ENCODE measurements at places on chromosomes 16 and 17.

GRCh38 chr16:58378401-58378800 is 13.9 kb upstream of the GINS3 start:
- DNase-seq, result no peak

DNA sequence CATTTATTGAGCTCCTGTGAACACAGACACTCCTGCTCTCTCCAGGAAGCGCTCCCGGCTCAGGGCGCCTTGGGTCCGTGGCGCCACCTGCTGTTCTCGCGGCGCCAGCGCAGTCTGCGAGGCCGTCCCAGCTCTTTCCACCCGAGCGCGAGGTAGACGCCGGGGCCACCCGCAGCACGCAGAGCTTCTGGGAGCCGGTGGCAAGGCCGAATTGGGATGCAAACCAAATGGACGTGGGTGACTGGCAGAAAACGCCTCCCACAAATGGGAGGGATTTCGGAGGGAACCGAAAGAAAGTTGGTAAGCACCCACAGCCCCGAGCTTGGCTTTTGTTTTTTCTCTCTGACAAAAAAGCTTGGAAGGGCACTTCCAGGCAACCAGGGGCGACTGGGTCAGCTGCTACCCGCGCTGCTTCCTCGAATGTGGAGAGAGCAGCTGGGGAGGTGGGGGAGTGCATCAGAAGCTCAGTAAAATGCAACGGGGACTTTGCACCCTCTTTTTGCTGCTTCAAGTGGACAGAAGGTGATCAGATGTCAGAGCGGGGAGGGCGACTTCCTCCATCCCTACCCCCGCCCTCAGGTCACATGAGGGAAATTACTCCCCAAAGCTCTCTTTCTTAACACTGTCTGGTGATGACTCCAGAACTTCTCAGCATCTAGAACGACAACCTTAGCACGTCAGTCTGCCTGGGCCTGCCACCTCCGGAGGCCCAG is 13.5 kb upstream of the N4BP1 start:
- peak; percentile 4 for DNase-seq

GRCh38 chr16:73034374-73034773 is 13.6 kb downstream of the ZFHX3 start:
- no peak for DNase-seq

- no peak for DNase-seq
Observed at GRCh38 chr16:67030221-67030962, 1.4 kb downstream of the CBFB start.

GRCh38 chr16:11977376-11978041 is 975 bp downstream of the SNX29 start:
- DNase-seq, result no peak

- DNase-seq, result no peak
Observed at GRCh38 chr16:7086822-7087616, 245.6 kb upstream of the RBFOX1 start.

- DNase-seq, result no peak
Observed at GRCh38 chr16:31038993-31039392, 5.6 kb downstream of the STX4 start.

DNA sequence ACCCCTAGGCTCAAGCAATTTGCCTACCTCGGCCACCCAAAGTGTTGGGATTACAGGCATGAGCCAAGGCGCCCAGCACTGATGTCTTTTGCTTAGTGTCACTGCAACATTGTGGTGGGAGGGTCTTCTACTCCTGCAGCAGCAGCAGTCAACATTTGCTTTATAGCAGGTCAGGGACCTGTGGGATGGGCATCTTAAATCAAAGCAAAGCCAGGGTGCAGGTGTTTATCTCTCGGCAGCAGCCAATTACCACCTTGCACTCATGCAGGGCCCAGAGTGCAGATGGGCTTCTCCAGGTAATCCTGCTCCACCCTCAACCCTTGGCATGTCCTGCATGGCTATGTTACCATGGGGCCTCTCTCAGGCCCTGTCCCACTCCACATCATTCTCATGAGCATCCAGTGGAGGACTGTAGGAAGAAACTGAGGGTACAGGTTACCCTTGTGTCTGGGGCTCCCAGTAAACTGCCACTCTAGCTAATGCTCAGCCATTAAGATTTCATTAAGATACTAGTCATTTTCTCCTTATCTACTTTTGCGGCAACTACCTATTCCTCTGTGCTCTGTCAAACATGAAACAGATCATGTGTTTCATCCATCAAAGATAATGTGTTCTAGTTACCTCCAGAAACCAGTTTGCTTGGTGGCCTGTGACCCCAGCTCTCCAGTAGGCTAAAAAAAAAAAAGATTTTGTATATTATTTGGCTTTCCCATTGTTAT is 16.8 kb downstream of the ADGRG5 start:
- no peak for DNase-seq

DNA sequence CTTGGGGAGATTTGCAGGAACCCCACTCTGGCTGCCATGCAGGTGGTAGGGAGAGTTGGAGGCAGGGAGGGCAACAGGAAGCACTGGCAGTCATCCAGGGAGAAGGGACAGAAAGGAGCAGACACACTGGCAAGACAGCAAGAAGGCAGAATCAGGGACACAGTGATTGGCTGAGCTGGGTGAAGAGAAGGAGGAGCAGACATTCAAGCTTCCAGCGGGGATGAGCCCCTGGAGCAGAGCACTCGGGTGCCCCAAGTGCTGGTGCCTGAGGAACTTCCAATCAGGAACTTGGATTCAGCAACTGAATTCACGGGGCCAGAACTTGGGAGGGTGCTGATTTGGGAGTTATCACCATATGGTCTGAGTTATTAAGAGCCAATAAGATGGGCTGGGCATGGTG is 6.3 kb upstream of the ITGA3 start:
- DNase-seq, result no peak

DNA sequence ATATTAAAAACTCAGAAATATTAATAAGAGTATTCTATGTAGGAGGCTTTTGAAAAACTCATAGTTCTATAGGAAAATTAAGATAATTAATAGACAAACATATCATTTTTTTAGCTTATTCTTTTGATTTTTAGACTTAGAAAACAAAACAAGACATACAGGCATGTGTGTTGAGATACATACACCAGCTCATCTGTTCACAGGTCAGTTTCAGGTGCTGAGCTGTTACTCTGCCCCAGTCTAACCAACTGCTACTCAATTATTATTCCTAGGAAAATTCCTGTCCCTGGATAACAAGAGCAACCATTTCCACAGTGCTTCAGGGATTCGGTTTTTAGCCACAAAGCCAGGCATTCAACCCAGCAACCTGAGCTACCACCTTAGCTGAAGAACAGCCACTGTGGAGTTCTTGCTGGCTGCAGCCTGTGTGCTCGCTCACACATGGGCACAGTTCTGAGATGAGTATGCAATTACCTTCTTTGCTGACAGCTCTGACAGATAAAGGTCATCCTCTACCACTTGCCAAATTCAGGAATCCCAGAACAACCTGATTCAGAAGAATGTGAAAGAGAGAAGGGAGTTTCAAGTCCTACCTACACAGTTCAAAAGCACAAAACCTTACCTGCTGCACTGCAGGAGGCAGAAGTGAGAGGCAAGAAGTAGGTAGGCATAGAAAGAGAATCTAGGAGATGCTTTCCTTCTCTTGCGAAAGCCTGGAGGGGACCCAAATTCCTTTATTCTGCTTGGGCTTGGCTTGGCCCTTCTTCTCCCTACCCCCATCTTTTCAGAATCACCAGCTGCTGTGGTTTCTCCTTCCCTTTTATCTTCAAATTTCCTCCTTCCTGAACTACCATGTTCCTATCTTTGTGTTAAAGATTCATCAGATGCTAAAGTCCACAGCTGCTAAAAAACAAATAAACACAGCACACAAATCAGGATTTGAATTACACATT is 62.7 kb downstream of the TEX2 start:
- DNase-seq, result no peak

GRCh38 chr16:68194251-68194650 is 41.7 kb downstream of the ESRP2 start:
- no peak for DNase-seq

DNA sequence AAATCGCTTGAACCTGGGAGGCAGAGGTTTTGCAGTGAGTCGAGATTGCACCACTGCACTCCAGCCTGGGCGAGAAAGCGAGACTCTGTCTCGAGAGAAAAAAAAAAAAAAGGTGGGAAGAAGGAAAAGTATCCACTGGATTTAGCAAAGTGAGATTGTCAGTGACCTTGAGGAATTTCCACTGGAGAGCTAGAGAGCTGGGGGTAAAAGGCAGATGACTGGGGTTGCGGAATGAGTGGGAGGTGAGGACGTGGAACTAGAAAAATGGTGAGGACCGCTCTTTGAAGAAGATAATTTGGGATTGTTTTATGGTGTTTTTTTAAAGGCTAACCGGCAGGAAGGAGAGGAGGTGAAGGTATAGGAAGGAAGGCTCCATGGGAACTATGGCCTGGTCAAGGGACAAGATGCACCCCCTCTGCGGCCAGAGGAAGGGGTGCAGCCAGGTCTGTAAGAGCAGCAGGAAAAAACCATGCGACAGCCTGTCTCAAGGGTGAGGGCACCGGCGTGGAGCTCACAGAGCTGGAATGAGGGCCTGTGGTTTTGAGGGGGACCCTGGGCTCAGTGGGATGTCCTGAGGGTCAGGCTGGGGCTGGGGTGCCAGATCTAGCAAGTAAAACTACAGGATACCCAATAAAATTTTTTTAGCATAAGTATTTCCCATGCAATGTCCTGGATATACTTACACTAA is 694 bp upstream of the MLST8 start:
- DNase-seq, result no peak

DNA sequence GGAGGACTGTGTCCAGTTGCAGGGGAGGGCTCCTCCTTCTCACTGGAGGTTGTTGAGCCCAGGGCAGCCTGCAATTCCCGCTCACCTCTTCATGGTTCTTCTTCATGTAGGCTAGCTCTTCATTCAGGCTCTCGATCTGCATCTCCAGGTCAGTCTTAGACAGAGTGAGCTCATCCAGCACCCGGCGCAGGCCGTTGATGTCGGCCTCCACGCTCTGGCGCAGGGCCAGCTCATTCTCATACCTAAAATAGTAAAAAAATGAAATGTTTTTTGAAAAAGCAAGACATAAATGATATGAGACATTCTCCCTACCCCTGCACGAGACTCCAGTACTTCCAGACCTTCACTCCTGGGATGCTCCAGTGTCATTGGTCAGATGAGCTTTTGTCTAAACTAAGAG is 2.2 kb downstream of the KRT13 start:
- DNase-seq, result no peak

DNA sequence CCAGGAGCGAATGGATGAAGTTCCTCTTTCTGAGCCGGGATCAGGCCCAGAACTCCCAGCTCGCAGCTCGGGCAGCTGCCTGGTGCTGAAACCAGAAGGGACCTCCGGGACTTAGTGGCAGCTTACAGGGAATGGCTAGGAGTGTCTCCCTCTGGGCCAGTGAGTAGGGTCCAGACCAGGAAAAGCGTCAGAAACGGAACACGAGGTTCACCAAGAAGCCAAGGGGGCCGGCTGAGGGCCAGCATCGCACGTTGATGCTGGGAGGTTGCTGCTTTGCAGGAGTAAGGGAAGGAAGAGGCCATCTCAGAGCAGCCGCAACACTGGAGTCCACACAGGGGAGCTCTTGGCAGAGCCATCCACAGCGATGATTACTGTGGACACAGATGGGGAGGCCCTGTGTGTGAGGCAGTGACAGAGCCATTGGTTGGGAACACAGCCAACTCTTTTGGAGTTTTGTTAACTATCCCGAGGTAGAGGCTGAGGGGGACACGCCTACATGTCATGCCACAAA is 74.0 kb upstream of the CREBBP start:
- no peak for DNase-seq

- no peak for DNase-seq
Observed at GRCh38 chr17:69717214-69717613, 302.7 kb downstream of the MAP2K6 start.

GRCh38 chr17:76720211-76720610 is 6.2 kb downstream of the JMJD6 start:
- no peak for DNase-seq

- no peak for DNase-seq
Observed at GRCh38 chr17:50891577-50891989, 25.4 kb upstream of the TOB1 start.

GRCh38 chr16:81551821-81552304 is 107.3 kb downstream of the CMIP start:
- no peak for DNase-seq

- DNase-seq, result no peak
Observed at GRCh38 chr16:79519448-79519847, 81.1 kb downstream of the MAF start.

- no peak for DNase-seq
Observed at GRCh38 chr17:71004413-71004812, 835.1 kb downstream of the KCNJ2 start.

DNA sequence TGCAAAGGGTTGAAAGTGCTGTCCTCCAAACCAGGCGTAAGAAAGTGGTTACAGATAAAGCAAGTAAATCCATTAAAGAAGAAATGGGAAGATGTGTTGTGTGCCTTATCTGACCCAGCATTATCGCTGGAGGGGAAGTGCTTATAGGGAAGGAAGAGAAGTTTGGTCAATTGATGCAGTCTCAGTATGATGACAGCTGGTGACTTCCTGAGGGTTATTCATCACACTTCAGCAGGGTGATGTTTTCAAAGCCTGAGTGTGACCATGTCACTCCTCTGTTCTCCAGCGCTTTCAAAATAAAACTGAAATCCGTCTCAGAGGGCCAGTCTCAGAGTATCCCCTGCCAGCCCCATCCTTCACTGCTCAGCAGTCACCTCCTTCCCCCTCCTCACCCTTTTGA is 505.4 kb upstream of the RBFOX1 start:
- no peak for DNase-seq

- DNase-seq, result no peak
Observed at GRCh38 chr17:35773679-35774425, 13.2 kb downstream of the C17orf50 start.

DNA sequence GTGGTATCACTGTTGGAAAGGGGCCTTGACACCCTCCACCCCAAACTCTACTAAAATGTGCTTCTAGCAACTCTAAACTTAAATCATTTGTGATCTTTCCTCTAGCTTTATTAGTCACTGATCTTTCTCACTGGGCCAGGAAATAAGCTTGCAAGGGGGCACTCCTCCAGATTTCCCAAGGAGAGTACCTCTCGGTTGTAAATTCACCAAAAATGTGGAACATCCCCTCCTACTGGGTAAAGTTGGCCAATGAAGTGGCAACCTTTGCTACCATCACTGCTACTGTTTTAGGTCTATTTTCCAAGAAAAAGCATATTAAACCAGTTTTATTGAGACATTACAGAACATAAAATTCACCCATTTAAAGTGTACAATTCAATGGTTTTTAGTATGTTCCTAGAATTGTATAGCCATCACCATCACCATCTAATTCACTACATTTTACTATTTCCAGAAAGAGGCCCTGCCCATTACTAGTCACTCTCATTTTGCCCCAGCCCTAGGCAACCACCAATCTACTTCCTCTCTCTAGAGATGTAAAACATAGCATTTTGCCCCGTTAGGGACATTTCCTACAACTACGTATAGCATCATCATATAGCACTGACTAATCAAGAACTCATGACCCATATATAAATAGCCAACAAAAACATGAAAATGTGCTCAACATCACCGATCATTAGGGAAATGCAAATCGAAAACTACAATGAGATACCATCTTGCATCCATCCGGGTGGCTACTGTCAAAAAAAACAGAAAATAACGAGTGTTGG is 44.6 kb upstream of the ADCY9 start:
- no peak for DNase-seq

DNA sequence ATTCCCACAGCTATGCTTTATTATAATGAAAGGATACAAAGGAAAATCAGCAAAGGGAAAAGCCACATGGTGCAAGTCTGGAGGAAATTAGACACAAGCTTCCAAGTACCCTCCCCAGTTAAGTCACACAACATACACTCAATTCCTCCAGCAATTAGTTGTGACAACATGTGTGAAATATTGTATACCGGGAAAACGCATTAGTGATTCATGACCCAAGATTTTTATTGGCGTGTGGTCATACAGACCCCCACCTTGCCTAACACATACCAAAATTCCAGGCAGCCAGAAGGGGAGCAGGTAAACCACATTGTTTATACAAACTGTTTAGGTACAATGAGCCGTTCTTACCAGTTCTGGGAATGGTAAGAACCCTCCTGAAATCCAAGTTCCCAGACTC is 160.6 kb downstream of the CYB561 start:
- no peak for DNase-seq

All from NCI-H446 treated with DMSO at 0.1 percent for 48 hours (cell line).